ENCODE measurements at places on chromosomes 1 and 21.
A peak's percentile ranks its signal among the peaks of the same experiment; 100 is the strongest.

GRCh38 chr1:26145041-26145959 lies 13.6 kb upstream of the FAM110D start:
- peak; percentile 58 for DNase-seq

- no peak for DNase-seq
Observed at GRCh38 chr1:79133774-79134364, 127.3 kb upstream of the ADGRL4 start.

- no peak for DNase-seq
Observed at GRCh38 chr21:14542638-14543037, 3.5 kb downstream of the SAMSN1 start.

GRCh38 chr1:29414086-29414485 lies 177.8 kb downstream of the PTPRU start:
- DNase-seq: no peak

DNA sequence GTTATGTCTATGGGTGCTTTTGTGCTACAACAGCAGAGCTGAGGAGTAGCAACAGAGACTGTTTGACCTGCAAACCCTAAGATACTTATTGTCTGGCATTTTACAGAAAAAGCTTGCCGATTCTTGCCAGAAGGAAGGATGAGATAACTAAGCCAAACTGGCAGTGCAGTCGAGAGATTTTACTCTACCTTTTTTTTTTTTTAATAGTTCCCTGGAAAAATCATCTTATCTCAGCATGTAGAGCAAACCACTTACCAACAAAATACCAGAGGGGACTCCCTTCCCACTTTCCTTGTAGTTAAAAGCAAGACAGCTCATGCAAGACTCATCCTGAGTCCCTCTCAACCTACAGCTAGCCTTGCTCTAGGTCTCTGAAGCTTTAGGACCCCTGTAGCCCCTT lies 132.9 kb downstream of the SYT2 start:
- no peak for DNase-seq

DNA sequence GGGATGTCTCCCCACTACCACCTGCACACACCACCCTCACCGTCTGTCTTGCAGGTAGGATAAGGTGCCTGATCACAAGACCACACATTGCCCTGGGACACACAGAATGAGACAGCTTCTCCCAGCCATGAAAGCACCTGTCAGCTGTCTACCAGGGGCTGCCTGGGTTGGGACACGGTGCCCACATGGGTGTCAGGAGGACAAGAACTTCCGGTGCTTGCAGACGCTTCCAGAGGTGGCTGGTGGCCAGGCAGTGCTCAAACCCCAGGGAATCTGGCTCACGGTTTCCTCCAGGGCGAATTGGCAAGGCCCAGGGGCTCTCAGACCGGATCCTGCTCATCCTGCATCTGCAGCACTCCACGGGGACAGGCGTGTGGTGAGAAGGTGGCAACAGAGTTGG lies 182.6 kb upstream of the ARHGEF16 start:
- no peak for DNase-seq

GRCh38 chr21:38952890-38953289 lies 147.2 kb downstream of the ETS2 start:
- no peak for DNase-seq

DNA sequence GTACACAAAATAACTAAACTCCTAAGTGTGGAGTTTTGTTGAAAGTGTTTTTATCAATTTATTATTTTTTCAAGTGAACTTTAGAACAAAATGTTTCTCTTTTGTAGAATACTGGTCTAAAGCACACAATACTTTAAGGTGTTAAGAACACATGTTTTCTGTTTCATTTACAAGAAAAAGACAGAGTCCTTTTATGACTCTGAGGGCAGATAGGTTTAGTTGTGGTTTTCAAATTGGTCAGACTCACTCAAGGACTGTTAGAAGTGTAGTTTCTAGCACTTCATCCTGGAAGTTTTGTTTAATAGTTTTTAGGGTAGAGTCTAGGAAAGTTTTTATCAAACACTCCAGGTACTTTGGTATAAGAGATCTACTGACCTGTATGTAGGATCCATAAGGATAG lies 376.5 kb downstream of the LRRIQ3 start:
- no peak for DNase-seq

DNA sequence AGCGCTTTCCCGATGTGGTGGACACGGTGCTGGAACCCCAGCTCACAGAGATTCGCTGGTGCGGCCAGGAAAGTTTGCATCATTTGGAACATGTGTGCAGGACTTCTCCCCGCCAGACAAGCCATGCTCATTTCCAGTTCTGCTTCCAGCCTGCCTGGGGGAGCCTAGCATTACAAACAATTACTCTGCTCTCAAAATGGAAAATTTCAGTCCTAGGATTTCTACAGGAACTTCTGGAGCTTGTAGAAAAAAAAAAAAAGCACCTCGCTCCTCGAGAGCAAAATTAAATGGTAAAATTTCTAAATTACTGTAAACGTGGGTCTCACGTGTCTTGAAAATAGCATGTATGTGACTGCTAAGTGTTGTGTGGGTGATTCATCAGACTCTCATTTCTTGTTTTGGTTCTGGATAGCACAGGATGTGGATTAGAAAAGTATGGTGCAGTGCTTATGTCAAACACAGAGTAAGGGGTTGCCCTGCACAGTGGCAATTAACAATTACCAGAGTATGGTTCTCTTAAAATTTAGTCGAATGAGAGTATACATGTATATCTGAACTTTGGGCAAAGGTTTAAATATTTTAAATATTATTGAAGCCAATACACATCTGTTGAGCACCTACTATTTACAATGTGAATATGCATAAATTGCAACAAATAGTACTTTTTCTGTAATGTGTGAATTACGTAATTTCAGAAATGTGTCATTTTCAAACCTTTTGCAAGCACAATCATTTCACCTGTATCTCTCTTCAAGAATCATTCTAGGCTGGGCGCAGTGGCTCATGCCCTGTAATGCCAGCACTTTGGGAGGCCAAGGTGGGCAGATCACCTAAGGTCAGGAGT lies 61.8 kb upstream of the PTGFRN start:
- DNase-seq: no peak

DNA sequence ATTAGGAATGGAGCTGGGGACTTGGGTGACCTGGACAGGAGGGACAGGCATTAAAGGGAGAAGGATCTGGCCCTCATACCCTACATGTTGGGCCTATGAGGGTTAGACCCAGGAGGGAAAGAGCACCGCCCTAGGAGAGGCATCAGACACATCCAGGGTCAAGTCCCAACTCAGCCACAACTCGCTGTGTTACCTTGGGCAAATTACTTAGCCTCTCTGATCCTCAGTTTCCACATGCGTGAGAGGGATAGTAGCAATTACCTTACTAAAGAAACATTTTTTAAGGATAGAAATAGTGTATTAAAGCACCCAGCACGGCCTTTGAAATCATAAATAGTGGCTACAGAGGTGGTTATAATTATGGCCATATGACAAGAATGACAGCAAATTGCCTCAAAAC lies 20.1 kb upstream of the SELENON start:
- DNase-seq: no peak

DNA sequence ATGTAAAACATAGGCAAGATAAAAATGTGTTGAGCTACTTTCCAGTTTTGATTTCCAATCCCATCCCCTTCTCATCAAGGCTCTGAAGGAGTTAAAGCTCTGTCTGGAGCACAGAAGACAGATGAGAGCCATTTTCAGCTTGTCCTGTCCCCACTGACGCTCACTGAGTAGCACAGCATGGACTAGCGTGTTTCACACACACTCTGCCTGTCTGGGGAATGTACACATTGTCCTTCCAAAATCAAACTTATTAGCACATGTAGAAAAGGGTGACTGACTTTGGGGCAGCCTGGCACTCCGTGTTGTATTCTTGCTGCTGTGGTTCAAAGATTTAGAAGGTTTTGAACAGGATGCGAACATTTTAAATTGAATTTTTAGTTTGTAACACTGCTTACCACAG lies 139.2 kb downstream of the NEK7 start:
- no peak for DNase-seq

DNA sequence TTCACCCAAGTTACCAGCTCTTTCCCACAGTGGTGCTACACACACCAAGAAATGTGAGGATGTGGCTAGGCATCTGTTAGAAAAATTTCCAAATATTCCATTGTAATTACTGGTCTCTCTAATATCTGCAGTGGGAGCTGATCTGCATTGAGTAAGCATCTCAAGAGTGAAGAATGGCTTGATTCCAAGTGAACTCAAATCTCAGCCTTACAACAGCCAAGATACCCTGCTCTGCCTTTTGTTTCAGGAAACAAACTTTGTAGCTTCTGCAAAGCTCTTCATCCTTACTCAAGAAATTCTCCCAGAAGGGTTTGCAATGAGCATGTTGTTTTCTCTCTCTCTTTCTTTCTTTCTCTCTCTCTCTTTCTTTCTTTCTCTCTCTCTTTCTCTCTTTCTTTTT lies 181.1 kb downstream of the FCRL5 start:
- no peak for DNase-seq

- no peak for DNase-seq
Observed at GRCh38 chr1:220817907-220818306, 31.2 kb downstream of the MTARC1 start.

- DNase-seq: no peak
Observed at GRCh38 chr21:27371975-27372331, 405.1 kb upstream of the ADAMTS5 start.

- DNase-seq: no peak
Observed at GRCh38 chr1:229950020-229950419, 117.0 kb upstream of the GALNT2 start.

Measured in NCI-H2081 treated with DMSO at 0.1 percent for 48 hours (cell line).